Stimulated activated CD4-positive, alpha-beta T cell treated with anti-CD3 and anti-CD28 coated beads, TNF-alpha, amount 100 ng/mL, for 4 hours (primary cell): ENCODE measurements at places on chromosomes 2 and 18.

GRCh38 chr2:150271952-150272802 is 215.3 kb downstream of the RND3 start:
- no peak for DNase-seq

- no peak for DNase-seq
These were observed 1.5 kb upstream of the VSNL1 start for GRCh38 chr2:17538844-17539554.

DNA sequence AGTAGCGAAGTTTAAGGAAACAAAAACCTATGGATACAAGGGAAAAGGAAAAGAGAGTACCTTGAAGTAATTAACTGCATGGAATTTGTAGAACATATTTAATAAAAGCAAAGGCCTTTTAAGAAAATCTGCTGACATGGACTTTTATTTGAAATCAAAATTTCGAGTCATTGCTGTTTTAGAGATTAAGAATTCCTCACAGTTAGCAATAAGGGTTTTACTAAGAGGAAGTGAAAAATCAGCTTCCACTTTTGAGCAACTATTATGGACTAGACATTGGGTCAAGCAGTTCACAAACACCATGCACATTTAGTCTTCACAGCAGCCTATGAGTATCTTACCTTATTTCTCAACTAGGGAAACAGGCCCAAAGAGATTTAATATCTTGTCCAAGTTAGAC is 876.3 kb downstream of the BCL11A start:
- DNase-seq = no peak

GRCh38 chr2:128514555-128514955 is 195.9 kb upstream of the HS6ST1 start:
- no peak for DNase-seq

DNA sequence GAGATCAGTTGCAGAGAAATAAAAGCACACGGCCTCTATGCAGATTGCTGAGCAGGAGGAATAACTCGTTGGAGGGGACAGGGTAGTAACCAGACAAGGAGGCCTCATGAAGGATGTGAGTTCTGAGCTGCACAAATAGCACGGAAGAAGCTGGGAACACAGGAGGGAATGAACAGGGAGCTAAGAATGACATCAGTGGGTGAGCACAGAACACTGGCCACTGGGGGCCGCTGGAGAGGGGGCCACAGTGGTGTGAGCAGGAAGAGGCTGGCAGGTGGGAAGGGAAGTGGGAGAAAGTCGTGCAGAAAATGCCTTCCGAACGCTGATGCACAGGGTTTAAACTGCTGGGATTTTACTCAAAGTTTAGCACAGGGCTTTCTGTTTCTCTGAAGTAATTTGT is 61.0 kb downstream of the ZAP70 start:
- DNase-seq = no peak
